HS-27A (cell line): ENCODE measurements at places on chromosomes 16 and 17.
A peak's percentile ranks its signal among the peaks of the same experiment; 100 is the strongest.

- no peak for DNase-seq
Measured at GRCh38 chr17:15404106-15405057, 63.0 kb upstream of the TEKT3 start.

DNA sequence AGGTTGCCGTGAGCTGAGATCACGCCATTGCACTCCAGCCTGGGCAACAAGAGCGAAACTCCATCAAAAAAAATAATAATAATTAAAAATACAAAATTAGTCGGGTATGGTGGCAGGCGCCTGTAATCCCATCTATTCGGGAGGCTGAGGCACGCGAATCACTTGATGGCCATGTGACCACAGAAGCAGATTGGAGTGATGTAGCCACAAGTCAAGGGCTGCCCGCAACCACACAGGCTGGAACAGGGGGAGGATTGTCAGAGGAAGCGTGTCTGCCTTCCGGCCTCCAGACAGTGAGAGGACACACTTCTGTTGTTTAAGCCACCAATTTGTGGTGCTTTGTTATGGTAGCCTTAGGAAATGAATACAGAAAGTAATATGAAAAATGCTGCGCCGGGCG lies 11.8 kb upstream of the NAGS start:
- DNase-seq = no peak

GRCh38 chr16:46789499-46790414 lies 41.2 kb downstream of the C16orf87 start:
- DNase-seq = no peak

DNA sequence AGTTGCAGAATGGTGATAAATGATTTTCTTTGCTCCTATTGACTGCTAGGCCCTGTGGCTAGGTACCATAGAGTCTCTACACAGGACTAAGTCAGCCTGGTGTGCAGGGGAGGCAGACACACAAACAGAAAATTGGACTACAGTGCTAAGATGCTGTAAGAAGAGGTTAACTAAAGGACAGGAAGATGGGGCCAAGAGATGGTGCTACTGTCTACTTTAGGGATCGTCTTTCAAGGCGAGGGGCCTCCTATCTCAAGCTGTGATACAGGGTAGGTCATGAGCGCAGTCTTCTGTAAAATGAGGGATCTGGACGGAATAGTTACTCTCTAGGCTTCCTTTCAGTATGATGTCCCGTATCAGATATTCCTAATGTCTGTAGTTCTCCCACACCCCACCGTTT lies 817 bp downstream of the NME1 start:
- no peak for DNase-seq

DNA sequence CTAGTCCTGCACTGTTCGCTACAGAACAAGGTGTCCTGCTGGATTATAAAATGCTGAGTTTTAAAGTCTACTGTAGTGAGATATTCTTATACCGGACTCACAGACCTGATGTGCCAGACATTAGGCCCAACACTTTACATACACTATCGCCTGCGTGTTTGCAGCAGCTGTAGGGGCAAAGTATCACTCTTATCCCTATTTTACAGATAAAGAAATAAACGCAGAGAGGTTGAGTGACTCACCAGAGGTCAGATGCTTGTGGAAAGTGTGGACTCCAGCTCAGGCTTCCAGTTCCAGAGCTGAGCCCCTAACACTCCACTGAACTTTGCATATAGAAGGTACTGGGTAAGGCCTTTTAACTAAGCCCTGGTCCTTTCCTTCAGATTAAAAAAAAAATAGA lies 47.4 kb downstream of the PLXDC1 start:
- no peak for DNase-seq

DNA sequence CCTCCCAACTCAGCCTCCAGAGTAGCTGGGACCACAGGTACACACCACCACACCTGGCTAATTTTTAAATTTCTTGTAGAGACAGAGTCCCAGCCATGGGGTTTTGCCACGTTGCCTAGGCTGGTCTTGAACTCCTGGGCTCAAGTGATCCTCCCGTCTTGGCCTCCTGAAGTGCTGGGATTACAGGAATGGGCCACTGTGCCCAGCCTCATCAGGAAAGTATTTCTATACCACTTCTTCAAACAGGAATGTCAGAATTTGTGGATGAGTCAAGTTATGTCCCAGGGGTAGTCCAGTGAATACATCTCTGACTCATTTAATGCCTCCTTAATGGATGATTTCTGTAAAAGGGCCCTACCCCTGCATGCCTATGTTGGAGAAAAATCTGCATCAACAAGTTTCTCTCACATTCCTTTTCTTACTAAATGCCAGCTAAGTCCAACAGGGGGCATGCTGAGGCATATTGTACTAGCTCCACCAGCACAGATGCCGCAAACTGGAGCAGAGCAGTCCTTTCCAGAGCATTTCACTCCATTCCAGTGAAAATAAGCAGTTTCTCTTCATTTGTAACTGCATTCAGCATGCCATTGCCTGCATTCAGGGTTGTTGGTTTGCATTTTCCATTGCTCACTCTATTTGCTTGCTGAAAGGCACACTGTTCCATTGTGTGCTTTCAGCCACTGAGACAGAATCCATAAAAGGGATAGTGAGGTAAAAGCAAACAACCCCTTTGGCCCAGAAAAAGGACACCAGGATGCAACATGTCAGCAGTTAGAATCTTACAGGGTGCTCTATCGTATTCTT lies 5.3 kb upstream of the CAVIN1 start:
- peak; percentile 82 for DNase-seq

DNA sequence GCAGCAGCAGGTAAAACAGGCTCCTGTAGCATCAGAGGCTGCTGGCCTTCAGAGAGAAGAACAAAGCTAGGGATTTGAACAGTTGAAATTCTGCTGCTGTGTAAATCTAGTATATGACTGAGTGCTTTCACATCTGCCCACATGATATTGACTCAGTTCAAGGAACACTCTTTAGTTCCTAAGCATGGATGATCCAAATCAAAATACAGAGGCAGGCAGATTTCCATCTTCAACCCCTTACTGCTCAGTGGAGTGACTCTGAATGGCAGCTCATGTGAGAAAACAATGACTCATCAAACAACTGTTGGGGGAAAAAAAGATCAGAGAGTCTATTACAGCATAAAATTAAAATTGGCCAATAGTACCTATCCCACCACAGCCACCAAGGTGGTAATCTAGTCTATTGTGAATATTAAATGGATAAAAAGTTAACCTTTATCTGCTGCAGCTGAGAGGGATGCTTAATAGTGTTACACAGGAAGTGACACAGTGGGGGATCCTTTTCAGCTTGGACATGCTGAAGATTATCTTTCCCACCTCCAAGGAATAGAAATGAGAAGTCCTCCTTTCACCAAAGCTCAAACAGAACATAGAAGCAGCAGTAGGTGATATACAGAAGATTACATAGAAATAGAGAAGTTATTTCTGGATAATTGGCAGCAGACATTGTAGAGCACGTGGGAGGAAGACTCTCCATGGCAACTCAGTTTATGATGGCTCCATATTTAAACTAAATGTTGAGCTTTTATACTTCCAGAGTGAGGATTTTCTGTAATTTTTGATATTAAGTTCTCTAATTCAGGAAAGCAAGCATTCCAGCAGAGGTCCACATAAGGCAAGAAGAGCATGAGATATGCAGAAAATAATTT lies 239.7 kb upstream of the ERCC4 start:
- DNase-seq = no peak

- DNase-seq = no peak
Measured at GRCh38 chr17:40293363-40293762, 5.7 kb downstream of the CDC6 start.

DNA sequence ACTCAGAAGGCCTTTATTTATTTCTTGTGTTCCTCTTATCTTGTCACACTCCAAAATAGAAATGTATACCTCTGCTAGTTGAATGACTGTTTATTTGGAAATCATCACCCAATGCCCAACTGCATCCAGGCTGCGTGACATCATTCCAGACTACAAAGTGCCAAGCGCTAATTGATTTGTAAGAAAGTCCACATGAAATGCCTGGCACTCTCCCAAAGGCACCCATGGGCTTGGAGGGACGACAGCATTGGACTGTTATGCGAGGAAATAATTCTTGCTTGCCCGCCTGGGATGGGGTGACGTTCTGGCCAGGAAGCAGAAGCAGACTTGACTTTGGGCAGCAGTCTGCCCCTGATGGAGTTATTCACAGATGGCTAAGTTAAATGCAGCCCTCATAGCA lies 165.9 kb downstream of the CDH13 start:
- no peak for DNase-seq

GRCh38 chr17:72426948-72427760 lies 306.3 kb downstream of the SOX9 start:
- DNase-seq = no peak

DNA sequence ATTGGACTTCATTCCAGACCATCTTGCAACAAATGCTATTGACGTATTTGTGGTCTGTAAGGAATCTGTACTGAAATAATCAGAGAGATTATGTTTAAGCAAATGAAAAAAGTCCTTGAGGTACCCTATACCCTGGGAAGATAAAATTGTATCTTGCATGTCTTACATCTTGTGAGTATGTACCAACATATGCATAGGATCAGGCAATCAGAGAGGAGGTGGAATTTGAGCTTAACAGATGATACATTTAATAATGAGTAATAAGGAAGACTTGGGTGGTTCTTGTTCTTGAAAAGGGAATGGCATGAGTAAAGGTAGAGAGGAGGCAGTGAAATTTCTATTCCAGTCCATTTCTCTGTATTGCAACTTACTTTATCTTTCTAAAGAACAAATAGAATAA lies 10.6 kb downstream of the MOSMO start:
- no peak for DNase-seq

DNA sequence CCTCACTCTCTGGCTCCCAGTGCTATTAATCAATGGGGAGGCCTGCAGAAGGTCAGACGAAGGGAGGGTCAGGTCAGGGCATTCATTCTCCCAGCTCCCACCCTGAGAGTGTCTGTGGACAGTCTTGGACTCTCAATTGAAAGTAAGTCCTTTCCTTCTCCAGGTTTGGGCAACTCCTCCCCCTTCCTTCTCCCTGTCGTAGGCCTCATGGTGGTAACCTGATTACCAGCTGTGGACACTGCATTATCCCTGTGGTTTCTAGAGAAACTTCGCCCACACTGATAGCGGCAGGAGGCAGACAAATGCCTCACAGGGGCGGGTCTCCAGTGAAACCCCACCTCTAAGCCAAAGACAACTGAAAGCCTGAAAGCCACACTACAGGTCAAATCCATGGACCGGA lies 57.7 kb upstream of the SLC25A19 start:
- DNase-seq = no peak

- no peak for DNase-seq
Measured at GRCh38 chr16:6861815-6862477, 470.7 kb upstream of the RBFOX1 start.

DNA sequence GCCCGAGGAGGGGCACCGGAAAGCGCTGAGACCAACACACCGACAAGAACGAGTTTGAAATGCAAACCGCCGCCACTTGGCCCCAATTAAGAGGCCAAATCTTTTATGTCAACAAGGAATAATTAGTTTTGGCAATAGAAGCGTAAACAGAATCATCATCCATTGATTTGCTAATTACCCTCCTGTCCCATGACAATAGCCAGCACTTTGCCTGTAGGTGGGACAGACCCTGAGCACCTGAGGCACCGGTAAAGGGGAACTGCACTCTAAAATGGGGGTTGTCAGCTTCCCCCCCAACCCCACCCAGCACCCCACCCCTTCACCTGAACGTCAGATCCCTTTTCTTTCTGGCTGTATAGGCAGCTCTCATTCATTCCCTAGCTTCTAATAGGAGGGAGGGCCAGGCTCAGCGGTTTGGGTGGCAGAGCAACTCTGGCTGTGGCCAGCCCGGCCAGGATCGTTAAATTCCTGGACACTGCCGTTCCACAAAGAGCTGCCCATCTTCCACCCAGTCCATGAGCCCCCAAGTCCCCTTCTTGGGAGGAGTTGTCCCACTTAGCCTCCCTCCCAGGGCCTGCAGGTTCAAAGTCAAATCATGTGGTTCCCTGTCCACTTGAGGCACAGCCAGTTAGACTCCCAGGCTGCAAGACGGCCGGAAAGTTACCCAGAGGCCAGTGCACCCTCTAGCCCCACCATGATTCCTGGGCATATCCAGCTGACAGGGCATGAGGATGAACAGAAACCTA lies 45.8 kb downstream of the WNT3 start:
- no peak for DNase-seq

GRCh38 chr16:63960321-63960720 lies 1161.5 kb downstream of the CDH11 start:
- no peak for DNase-seq

- no peak for DNase-seq
Measured at GRCh38 chr17:49223517-49224197, 6.9 kb downstream of the PHOSPHO1 start.

DNA sequence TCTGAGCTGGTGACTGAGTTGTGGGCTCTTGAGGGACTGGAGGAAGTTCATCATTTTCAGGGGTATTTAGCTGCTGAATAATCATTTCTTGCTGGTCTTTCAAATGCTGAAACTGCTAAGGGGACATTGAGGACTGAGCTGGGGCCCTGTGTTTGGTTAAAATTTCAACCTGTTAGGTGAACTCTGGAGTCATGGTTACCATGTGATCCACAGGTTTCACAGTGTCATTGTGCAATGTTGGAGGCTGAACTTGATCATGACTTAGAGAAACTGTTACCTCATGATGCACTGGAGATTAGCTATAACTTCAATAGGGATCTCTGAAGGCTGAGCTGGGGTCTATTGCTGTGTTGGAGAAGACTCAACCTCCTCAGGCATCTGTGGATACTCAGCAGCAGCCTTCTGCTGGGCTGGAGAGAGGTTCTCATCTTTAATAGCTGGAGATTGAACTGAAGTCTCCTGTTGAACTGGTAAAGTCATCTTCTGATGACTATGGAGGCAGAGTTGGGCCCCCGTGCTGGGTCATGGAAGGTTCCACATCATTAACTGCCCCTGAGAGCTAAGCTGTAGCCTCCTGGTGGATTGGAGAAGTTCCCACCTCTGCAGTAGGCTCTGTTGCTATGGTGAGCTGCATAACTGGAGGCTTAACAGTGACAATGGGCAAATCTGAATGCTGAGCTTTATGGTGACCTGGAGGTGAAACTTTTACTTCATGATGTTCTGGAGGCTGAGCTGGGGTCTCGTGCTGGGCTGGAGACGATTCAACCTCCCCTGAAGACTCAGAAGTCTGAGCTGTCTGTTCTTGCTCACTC lies 15.2 kb downstream of the RDM1 start:
- no peak for DNase-seq

DNA sequence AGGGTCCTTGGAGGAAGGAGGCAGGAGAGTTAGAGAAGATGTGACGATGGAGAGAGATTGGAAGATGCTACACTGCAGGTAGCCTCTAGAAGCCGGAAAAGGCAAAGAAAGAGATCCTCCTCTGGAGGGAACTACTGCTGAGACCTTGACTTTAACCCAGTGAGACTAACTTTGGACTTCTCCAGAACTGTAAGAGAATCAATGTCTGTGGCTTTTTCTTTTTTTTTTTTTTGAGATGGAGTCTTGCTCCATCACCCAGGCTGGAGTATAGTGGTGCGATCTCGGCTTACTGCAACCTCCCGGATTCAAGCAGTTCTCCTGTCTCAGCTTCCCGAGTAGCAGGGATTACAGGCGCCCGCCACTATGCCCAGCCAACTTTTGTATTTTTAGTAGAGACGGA lies 8.7 kb downstream of the BCL7C start:
- DNase-seq = no peak

DNA sequence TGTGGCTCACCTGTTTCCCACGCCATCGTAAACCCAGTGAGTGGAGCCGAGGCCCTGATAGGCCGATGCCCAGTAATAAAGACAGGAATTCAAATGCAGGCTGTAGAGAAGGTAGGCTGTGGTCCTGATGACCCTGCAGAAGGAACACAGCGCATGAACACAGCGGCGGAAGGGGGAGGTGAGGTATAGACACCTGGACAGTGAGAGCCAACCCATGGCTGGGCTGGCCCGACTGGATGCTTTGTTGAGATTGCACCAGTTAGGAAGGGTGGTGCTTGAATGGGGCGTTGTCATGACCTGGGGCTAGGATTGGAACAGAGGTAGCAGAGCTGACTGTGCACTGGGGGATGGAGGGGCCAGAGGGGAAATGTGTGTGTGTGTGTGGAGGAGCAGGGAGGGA lies 59.2 kb downstream of the CNGB1 start:
- DNase-seq = no peak
